ENCODE measurements at places on chromosomes 3 and 15.

GRCh38 chr3:34001990-34002389 lies 203.6 kb downstream of the PDCD6IP start:
- no peak for ATAC-seq

DNA sequence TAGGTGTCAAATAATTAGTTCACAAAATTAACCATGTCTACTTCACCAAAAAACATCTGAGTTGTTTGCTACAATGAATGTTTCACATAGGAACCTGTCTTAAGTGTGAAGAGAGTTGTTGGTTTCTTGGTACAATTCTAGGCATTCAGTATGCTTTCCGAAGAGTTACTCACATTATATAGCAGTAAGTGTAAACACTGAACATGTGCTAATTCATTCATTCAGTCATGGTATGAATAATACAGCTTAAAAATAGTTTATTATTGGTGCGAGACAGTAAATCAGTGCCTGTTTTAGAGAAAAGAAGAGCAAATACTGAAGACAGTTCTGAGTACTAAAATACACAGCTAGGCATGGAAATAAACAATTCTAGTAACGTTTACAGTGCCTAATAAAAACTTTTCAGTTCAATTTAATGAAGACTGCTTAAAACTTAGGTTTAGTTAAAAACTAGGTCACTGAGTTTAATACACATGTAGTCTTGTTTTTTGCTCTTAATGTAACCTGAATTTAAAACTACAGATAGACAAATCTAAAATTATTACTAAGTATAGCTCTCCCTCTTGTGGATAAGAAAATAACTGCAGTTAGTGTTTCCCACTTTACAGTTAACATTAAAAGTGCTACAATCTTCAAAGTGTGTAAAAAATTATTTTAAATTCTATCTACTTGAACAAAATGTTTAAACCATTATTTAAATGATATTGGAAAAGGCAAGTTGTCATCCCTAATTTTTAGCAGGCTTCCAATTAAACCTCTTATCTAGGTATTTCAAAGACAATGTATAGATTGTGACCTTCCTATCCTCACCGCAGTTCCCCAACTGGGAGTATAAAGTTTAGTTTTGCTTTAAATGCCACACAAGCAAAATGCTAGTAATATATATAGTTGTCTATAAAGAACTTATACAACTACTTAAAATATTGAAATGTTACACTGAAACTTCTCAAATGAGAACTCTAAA lies 20.1 kb upstream of the ZCWPW2 start:
- peak; percentile 37 for ATAC-seq

- ATAC-seq, result no peak
These were observed 188.7 kb upstream of the FEZF2 start for GRCh38 chr3:62562017-62562416.

DNA sequence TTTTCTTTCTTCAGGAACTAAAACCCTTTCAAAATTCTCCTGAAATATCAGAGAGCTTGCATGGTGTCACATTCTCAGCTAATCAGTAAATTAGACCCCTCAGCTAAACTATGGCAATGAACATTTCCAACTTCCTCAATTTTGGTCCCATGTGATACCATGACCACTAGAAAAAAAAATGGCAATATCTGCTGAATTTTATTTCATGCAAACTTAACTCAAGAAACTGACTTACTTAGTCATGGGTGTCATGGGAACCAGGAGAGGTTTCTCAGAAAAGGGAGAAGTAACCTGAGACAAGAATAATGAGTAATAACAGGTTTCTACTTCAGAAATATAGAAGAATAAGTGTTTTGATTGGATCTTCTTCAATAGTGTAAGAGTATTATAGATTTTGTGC lies 784.6 kb upstream of the ALCAM start:
- no peak for ATAC-seq

DNA sequence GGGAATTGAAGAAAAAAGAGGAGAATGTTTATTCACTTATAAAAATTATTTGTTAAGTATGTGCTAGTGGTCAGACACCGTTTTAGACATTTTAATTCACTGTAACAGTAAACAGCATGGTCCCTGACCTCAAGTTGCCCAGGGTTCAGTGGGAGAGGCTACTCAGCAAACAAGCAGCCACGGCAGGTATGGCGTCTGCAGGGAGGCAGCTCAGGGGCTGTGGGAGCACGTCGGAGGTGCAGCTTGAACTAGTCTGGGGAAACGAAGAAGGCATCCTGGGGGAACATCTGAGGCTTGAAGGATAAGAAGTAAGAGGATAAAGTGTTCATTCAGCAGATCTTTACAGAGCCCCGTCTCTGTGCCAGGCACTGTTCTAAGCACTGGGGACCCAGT lies 66.0 kb downstream of the CRTC3 start:
- no peak for ATAC-seq

- no peak for ATAC-seq
These were observed 20.3 kb downstream of the ZBTB11 start for GRCh38 chr3:101656651-101657050.

DNA sequence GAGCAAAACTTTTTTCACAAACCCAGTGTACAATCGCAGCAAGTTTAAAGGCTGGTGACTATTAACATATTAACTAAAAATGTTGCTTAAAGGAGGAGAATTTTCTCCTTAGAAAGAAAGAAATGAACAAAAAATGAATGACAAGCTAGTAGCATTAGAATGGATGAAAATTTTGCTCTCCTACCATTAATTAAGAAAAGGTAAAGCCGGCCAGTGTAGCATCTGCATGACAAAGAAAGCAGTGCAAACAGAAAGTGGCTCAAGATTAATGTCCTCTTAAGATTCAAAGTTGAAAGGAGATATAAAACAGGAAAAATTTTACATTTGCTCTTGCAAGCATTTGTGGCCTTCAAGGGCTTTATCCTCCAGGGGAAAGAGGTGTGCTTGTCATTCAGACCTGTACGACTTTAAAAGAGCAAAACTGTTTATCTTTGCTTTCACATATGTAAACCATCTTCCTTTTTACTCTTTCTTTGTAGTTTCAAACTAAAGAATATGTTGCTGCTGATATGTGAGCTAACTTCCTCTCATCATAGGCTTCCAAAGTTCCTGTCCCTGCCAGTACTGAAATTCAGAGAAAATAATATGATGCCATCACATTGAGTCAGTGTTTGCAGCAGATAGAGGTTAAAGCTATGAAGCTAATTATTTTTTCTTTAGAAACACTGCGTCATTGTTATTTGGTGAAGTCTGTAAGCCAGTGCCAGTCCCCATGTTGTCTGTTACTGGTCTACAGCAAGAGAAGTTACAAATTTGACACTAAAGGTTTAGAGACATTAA lies 439.1 kb upstream of the GRM7 start:
- no peak for ATAC-seq

DNA sequence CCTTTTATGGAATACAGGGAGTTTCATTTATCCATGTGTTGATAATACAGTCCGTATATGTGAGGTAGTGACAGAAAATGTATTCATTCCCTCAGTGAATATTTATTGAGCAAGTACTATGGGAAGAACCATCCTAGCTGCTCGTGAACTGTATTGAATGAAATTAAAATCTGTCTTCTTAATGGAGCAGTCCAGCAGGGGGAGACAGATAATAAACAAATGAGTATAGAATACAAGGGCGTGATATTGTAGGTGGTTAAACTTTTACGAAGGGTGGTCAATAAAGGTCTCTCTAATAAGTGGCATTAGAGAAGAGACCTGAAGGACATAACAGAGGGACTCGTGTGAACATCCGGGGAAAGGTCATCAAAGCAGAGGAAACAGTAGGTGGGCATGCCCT lies 62.7 kb upstream of the OSTN start:
- no peak for ATAC-seq

- no peak for ATAC-seq
These were observed 22.1 kb downstream of the CNTN3 start for GRCh38 chr3:74592359-74592758.

- no peak for ATAC-seq
These were observed 30.5 kb upstream of the PLXNA1 start for GRCh38 chr3:126952261-126952982.

Data from esophagus mucosa (tissue), 1 donor.